ENCODE measurements at places on chromosomes 2 and 18. TPM values are rescaled to one million over a fixed set of nuclear protein-coding genes. Genes with fewer than 3 reads are reported as not detected.
A peak's percentile ranks its signal among the peaks of the same experiment; 100 is the strongest.

TUBA3D gene
- total RNA-seq, result not detected

TMEM247 gene
- total RNA-seq, result not detected

EHD3 gene
- 3.5 TPM for total RNA-seq

UGT1A10 gene
- not detected for total RNA-seq

MPP4 gene
- total RNA-seq, result not detected

FOSL2 gene
- total RNA-seq, result 195 TPM

DLX1 gene
- not detected for total RNA-seq

CD8B2 gene
- total RNA-seq, result not detected

HES6 gene
- 1.5 TPM for total RNA-seq

CGREF1 gene
- not detected for total RNA-seq

GALR1 gene
- not detected for total RNA-seq

DNAH6 gene
- 0.52 TPM for total RNA-seq

CDCA7 gene
- 12.9 TPM for total RNA-seq

GRCh38 chr2:240467659-240468302, 32.3 kb downstream of the GPC1 start:
- no peak overlapping the region for H3K4me3 ChIP-seq
- no peaks in the 10 kb centered on the region for H3K4me1 ChIP-seq
- no peaks in the 10 kb centered on the region for H3K36me3 ChIP-seq
- H3K27me3 ChIP-seq, result no peaks in the 10 kb centered on the region
- no peak for DNase-seq
- H3K27ac ChIP-seq, result no peak overlapping the region

- DNase-seq, result peak; percentile 86
- H3K4me3 ChIP-seq, result peak within 1 kb of the TSS; percentile 99
- H3K4me1 ChIP-seq, result peaks cover 50% of the 10 kb centered on the region
- no peaks in the 10 kb centered on the region for H3K36me3 ChIP-seq
- peak within 1 kb of the TSS; percentile 80 for H3K27ac ChIP-seq
Observed at GRCh38 chr2:197804049-197804757, at the start of gene PLCL1. PLCL1 (plus strand) TSS chr2:197804593.

DNA sequence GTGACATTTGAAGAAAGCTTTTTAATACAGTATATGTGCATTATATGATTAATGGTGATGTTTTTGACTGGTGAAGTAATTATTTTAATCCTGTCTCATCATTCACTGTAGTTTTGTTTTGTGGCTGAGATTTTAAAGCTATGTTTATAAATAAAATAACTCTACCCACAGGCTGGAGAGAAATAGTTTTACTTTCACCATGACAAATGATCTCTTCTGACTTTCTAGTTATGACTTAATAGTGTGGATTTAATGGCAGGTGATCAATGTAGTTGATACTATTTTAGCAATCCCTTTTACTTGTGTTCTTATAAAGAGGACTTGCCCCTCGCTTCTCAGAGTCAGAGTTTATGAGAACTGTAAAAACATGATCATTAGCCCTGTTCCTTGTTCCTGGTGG, 289.5 kb upstream of the SIX3 start:
- no peaks in the 10 kb centered on the region for H3K4me1 ChIP-seq
- H3K27ac ChIP-seq, result no peak overlapping the region
- DNase-seq, result no peak
- H3K36me3 ChIP-seq, result no peaks in the 10 kb centered on the region

GRCh38 chr2:180901331-180901730, 79.1 kb upstream of the UBE2E3 start:
- H3K4me1 ChIP-seq, result no peaks in the 10 kb centered on the region
- H3K36me3 ChIP-seq, result no peaks in the 10 kb centered on the region
- H3K27me3 ChIP-seq, result no peaks in the 10 kb centered on the region
- no peak for DNase-seq

GRCh38 chr2:95346738-95347671, 49.9 kb downstream of the KCNIP3 start:
- DNase-seq, result no peak
- peaks cover 13% of the 10 kb centered on the region for H3K4me1 ChIP-seq
- H3K27me3 ChIP-seq, result peaks cover 2% of the 10 kb centered on the region

- H3K27ac ChIP-seq, result no peak overlapping the region
- no peak overlapping the region for H3K4me3 ChIP-seq
- no peak for DNase-seq
- no peaks in the 10 kb centered on the region for H3K4me1 ChIP-seq
Observed at GRCh38 chr2:47009253-47009767, 93.7 kb upstream of the MCFD2 start.

DNA sequence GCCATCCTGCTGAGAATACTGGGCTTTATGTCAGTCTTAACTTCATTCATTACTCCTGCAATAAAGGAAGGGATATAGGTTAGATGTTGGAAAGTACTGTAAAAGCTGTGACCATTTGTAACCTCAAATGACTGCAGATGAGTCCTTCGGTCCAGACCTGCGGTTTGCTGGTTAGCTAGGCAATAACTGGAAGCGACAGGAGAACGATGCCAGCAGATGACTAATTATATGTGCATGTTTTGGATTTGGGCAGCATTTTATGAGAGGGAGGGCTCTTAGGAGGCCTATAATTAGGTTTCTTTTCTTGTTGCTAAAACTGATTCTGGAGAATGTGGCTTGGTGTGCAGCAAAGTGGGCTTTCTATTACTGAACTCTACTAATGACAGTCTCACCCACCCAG, 205.6 kb downstream of the TMEM182 start:
- no peak for DNase-seq
- peaks cover 2% of the 10 kb centered on the region for H3K27me3 ChIP-seq
- no peak overlapping the region for H3K27ac ChIP-seq
- no peaks in the 10 kb centered on the region for H3K4me1 ChIP-seq
- H3K36me3 ChIP-seq, result no peaks in the 10 kb centered on the region
- no peak overlapping the region for H3K4me3 ChIP-seq

DNA sequence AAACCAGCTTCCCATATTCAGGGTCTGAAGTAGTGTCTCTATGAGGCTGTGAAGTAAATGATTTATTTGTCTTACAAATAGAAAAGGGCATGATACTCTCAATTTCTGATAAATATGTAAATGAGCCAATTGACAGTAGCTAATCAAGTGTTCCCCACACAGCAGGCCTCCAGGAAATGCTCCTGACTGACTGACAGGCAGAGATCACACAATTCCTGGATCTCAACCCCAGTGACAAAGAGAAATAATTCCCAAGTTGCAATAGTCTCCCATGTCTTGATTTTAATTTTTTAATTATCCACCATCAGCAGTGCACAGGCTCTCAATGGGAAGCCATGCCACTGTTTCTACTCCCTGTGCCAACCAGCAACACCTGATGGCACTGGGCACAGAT, 390.4 kb downstream of the SOX11 start:
- no peak overlapping the region for H3K27ac ChIP-seq
- H3K4me3 ChIP-seq, result no peak overlapping the region
- H3K4me1 ChIP-seq, result no peaks in the 10 kb centered on the region
- no peaks in the 10 kb centered on the region for H3K27me3 ChIP-seq
- DNase-seq, result no peak

- no peak for DNase-seq
- no peak overlapping the region for H3K4me3 ChIP-seq
- no peaks in the 10 kb centered on the region for H3K4me1 ChIP-seq
- H3K27me3 ChIP-seq, result no peaks in the 10 kb centered on the region
- H3K36me3 ChIP-seq, result no peaks in the 10 kb centered on the region
- H3K27ac ChIP-seq, result no peak overlapping the region
Observed at GRCh38 chr2:101967826-101968513, 23.8 kb upstream of the IL1R2 start.

DNA sequence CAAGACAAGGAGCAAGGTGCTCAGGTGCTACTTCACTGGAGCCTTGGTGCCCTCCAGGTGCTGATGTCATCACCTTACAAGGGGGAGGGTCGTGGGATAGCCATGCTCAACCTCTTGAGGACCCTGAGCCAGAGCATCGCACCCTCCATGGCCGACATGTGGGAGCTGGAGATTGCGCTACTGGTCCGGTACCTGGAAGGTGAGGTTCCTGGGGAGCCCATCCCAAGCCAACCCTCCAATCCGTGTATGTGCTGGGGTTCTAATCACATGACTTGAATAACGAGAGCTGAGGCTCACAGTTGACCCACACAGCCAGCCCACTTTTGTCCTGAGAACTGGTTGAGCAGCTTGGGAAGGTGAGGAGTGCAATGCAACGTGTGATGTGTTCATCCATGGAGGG, 25.9 kb downstream of the MROH2A start:
- no peak for DNase-seq
- H3K4me1 ChIP-seq, result no peaks in the 10 kb centered on the region
- H3K4me3 ChIP-seq, result no peak overlapping the region
- peaks cover 3% of the 10 kb centered on the region for H3K27me3 ChIP-seq
- no peak overlapping the region for H3K27ac ChIP-seq

GRCh38 chr2:179936654-179937053, 70.4 kb downstream of the CWC22 start:
- H3K27ac ChIP-seq, result no peak overlapping the region
- H3K4me3 ChIP-seq, result no peak overlapping the region
- no peaks in the 10 kb centered on the region for H3K4me1 ChIP-seq
- H3K27me3 ChIP-seq, result no peaks in the 10 kb centered on the region
- DNase-seq, result peak; percentile 9

DNA sequence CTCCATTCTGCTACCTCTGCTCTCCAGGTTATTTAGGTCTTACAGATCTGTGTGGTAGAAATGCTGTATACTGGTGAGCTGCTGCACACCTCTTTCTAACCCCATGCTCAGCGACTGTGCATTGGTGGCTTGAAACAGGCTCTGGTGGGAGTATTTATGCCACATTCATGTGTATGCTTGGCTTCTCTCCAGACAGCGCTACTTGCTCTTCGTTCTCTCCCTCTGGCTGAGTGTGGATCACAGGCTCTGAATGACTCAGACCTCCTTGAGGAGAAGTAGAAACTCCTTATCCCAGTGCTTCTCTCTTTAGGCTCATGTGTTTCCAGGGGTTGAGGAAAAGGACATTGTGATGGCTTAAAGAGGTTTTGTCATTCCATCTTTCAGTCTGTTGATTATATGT, 54.9 kb downstream of the FHOD3 start:
- no peak overlapping the region for H3K27ac ChIP-seq
- no peak overlapping the region for H3K4me3 ChIP-seq
- no peaks in the 10 kb centered on the region for H3K36me3 ChIP-seq
- DNase-seq, result no peak

GRCh38 chr2:49165662-49166061, 11.3 kb upstream of the FSHR start:
- DNase-seq, result no peak
- H3K4me3 ChIP-seq, result no peak overlapping the region
- no peaks in the 10 kb centered on the region for H3K36me3 ChIP-seq
- no peak overlapping the region for H3K27ac ChIP-seq

GRCh38 chr2:142325870-142326269, 195.1 kb upstream of the LRP1B start:
- H3K36me3 ChIP-seq, result no peaks in the 10 kb centered on the region
- no peaks in the 10 kb centered on the region for H3K4me1 ChIP-seq
- no peaks in the 10 kb centered on the region for H3K27me3 ChIP-seq
- no peak overlapping the region for H3K27ac ChIP-seq
- no peak overlapping the region for H3K4me3 ChIP-seq

DNA sequence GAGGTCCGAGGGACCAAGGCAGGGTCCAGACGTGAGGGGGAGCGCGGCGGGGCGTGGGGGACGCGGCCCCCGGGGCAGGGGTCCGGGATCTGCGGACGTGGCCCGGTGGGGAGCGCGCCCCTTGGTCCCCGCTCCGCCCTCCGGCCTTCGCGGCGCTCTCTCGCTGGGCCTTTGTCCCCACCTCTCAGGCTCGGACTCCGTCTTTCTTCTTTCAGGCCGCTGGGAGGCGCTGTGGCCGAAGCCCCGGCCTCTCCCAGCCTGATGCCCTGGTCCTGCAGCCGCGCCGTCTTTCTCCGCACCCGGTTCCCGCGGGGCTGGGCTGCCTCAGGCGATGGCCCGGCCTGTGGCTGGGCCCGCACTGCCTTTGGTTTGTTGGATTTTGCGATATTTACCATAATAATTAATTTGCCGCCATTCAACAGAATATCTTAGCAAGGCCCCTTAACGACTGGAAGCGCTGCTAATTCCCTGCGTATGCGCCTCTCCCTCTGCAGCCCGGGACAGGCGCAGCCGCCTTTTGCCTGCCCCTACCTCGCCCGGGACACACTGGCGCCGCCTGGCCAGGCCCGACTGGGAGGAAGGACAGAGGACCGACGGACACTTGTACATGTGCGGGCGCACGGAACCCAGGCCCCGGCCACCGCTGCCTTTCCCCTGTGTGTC, 10.8 kb downstream of the SIX3 start:
- no peak for DNase-seq
- H3K4me3 ChIP-seq, result no peak overlapping the region
- H3K36me3 ChIP-seq, result no peaks in the 10 kb centered on the region
- H3K4me1 ChIP-seq, result peaks cover 26% of the 10 kb centered on the region

DNA sequence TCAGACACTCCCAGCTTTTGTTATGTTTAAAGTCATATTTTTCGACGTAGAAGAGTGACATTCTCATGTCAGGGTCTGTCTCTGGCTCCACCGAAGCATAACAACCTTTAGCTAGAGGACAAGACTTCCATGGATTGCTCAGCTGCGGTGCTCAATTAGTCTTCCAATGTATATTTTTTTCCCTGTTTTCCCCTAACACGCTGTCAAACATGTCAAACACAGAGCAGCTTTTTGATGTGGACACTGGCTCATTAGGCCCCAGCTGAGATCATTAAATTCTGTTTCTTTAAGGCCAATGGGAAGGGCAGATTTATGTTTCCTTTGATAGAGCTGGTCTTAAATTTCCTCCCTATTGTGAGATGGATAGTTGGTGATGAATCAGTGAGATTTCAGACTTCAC, 525.4 kb downstream of the PIK3C3 start:
- no peaks in the 10 kb centered on the region for H3K4me1 ChIP-seq
- H3K4me3 ChIP-seq, result no peak overlapping the region
- DNase-seq, result no peak
- no peaks in the 10 kb centered on the region for H3K27me3 ChIP-seq

GRCh38 chr2:29239209-29239960, 124.2 kb downstream of the CLIP4 start:
- no peak for DNase-seq
- no peak overlapping the region for H3K27ac ChIP-seq
- no peaks in the 10 kb centered on the region for H3K36me3 ChIP-seq
- no peaks in the 10 kb centered on the region for H3K4me1 ChIP-seq
- no peak overlapping the region for H3K4me3 ChIP-seq
- H3K27me3 ChIP-seq, result no peaks in the 10 kb centered on the region

- DNase-seq, result no peak
- H3K27ac ChIP-seq, result no peak overlapping the region
- peaks cover 10% of the 10 kb centered on the region for H3K27me3 ChIP-seq
- no peaks in the 10 kb centered on the region for H3K4me1 ChIP-seq
Observed at GRCh38 chr2:227630322-227630721, 13.0 kb downstream of the SCYGR4 start.

- peaks cover 10% of the 10 kb centered on the region for H3K4me1 ChIP-seq
- H3K27ac ChIP-seq, result no peak overlapping the region
- DNase-seq, result no peak
- H3K27me3 ChIP-seq, result peaks cover 10% of the 10 kb centered on the region
Observed at GRCh38 chr2:26178746-26179436, 6.0 kb downstream of the GAREM2 start.

- no peaks in the 10 kb centered on the region for H3K4me1 ChIP-seq
- no peak for DNase-seq
- no peak overlapping the region for H3K4me3 ChIP-seq
- H3K27me3 ChIP-seq, result no peaks in the 10 kb centered on the region
Observed at GRCh38 chr18:79784965-79785770, 12.6 kb upstream of the KCNG2 start.

Measured in CD4-positive, CD25-positive, alpha-beta regulatory T cell (primary cell).